ENCODE measurements at places on chromosomes 3 and 15. TPM values are rescaled to one million over a fixed set of nuclear protein-coding genes. Genes with fewer than 3 reads are reported as not detected.

The RAB43 gene
- total RNA-seq: 1.9 TPM

The PAQR5 gene
- total RNA-seq: 1.5 TPM

The GOLGA8T gene
- not detected for total RNA-seq

The GHSR gene
- not detected for total RNA-seq

DNA sequence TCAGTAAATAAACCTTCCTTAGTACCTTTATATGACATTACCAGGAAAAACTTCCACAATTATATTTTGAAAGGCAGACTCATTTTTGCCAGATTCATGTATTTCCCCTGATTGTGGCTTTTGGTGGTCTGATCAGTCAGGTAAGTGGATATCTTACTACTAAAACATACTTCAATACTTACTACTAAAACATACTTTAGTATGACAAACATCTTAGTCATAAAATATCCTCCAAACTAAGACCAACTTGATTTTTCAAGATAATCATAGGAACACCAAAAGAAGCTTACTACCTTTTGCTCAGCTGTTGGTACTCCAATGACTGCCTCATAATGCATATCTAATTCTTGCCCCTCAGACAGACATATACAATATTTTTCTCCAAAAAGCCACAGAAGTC is 9.3 kb downstream of the TJP1 start:
- no peak for DNase-seq

- DNase-seq: no peak
These were observed 3.1 kb upstream of the FAM240A start for GRCh38 chr3:46609212-46609721.

DNA sequence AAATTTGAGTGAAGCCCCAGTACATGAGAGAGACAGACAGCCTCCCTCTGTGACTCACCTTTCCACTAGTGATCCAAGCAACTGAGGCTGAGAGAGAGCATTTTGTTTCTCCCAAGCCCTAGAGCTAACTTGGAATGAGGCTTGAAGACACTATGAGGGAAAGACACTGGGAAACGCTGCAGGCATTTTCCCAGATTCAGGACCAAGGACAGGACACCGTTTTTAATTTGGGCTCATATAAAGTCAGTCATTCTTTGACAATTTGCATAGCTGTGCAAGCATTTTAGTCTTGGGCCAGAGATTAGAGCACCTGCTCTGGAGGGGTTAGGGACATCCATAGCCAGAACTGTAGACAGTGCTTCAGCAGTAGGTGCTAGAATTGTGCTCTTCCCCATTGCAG is 249.0 kb downstream of the AGBL1 start:
- DNase-seq: no peak

GRCh38 chr3:86180696-86181095 is 810.3 kb downstream of the VGLL3 start:
- no peak for DNase-seq

The TM4SF18 gene
- 14.6 TPM for total RNA-seq
